Glomerular endothelial cell (primary cell): ENCODE measurements at places on chromosomes 13 and 19.

- DNase-seq: no peak
Measured at GRCh38 chr19:4877753-4878490, 10.5 kb upstream of the PLIN3 start.

- no peak for DNase-seq
Measured at GRCh38 chr13:50942630-50943311, 33.2 kb downstream of the RNASEH2B start.

- no peak for DNase-seq
Measured at GRCh38 chr19:33191501-33191900, 2.6 kb upstream of the LRP3 start.

GRCh38 chr13:98598043-98598442 is 21.1 kb upstream of the STK24 start:
- DNase-seq: no peak

- no peak for DNase-seq
Measured at GRCh38 chr19:403221-404027, 5.5 kb downstream of the C2CD4C start.
